Renal cortical epithelial cell (primary cell): ENCODE measurements at places on chromosomes 7 and 10. TPM values are rescaled to one million over a fixed set of nuclear protein-coding genes. Genes with fewer than 3 reads are reported as not detected.

GRCh38 chr10:51023636-51024035, 50.7 kb upstream of the PRKG1 start:
- DNase-seq: no peak

GRCh38 chr7:16203065-16203464, 218.3 kb downstream of the CRPPA start:
- no peak for DNase-seq

DNA sequence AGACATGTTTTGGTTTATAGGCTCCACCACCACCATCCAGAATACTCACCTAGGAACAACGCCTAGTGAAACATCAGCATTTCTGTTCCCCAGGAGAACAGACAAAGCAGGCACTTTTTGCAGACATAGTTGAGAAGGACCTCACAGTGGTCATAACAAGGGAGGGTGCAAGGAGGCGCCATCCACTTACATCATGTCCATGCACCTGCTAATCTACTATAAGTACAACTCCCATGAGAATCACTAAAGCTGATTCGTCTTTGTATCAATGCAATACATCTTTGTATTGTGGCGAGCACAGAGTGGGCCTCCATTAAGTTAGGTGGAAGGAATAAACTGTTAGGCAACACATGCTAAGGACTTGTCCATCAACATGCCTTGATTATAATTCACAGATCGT, 207.1 kb downstream of the KCNMA1 start:
- no peak for DNase-seq

DNA sequence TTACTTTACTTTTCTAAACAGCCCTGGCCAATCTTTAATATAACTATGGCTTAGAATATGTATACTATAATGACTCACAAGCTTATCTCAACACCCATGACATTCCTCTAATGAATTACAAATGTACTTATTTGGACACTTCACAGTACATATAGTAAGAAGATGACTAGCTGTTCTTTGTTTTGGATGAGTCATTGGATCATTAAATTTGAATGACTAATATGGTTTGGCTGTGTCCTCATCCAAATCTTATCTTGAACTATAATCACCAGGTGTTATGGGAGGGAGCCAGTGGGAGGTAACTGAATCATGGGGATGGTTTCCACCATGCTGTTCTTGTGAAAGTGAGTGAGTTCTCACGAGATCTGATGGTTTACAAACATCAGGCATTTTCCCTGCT, 807.5 kb upstream of the SORCS1 start:
- DNase-seq: peak; percentile 58

GRCh38 chr10:132461683-132462231, 64.8 kb downstream of the PWWP2B start:
- DNase-seq: no peak

GRCh38 chr10:5390607-5391205, 13.9 kb downstream of the TUBAL3 start:
- no peak for DNase-seq

GRCh38 chr10:80532571-80532970, 5.1 kb upstream of the SH2D4B start:
- DNase-seq: no peak

DNA sequence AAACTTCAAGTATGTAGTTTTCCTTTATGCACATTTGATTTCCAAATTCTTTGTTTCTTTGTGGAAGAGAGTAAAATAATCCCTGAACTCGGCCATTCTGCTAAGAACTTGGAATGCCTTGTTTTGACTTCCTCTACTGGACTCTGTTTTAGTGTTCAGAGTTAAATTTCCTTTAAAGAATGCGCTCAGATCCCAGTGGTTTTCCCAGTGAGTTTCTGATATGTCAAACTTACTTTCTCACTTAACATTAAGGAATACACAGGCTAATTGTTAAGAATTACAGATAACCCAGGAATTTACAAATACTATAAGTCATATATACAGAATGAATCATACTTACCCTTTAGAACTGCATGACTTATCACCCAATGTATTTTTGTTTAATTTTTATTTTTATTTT, 1067.6 kb upstream of the CELF2 start:
- DNase-seq: no peak

The BMPR1A gene
- 57.0 and 92.9 TPM in 2 replicates for total RNA-seq

The ITGA8 gene
- total RNA-seq: under 0.01 and 0.05 TPM in 2 replicates
